Suppressor macrophage (primary cell): ENCODE measurements at places on chromosomes 4 and X.

DNA sequence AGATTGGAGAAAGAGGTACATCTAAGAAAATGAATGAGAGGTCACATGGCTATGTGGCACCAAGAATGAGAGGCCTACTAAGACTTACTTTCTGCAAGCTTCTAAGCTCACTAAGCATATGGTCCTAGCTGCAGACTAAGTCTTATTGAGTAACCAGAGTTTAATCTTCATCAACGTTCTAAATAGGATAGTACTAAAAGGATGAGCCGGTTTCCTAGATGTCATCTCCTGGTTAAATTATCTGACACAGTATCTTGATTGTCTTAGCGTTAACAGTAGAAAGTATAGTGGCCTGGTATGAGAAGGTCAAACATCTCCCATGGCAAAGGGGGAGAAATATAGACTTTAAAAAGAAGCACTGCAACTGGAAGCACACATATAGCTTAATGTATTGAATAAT is 448.1 kb downstream of the PDGFC start:
- no peak for DNase-seq

DNA sequence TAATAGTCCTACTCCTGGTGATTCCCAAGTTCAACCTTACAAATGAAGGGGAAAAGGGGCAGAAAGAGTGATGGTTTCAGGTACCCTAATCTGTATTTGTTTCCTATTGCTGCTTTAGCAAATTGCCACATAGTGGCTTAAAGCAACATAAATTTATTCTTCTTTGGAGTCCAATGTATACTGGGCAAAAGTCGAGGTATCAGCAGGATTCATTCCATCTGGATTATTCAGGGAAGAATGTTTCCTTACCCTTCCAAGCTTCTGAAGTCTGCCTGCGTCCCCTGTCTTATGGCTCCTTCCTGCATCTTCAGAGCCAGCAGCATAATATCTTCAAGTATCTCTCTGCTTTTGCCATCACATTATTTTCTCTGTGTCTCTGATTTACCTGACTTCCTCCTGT is 10.3 kb upstream of the BST1 start:
- no peak for DNase-seq

DNA sequence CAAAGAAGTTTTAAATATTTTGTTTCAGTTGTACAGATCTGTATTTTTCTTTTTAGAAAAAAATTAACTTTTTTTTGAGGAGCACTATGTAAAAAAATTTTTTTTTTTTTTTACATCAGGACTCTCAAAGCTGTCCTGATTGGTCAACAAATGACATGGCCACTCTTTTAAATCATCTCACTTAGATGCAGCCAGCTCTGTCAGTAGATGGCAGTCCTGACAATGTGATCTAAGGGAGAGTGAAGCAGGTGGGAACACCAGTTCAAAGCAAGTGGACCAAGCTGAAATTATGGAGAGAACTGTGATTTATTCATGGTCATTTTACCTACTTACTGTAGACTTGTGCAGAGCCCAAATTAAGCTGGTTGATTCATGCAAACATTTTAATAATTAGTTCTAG is 174.7 kb upstream of the GPRIN3 start:
- DNase-seq, result peak; percentile 39

- peak; percentile 28 for DNase-seq
Measured at GRCh38 chrX:136735601-136736000, 45.1 kb downstream of the ARHGEF6 start.

GRCh38 chrX:38923451-38923969 is 122.3 kb downstream of the MID1IP1 start:
- no peak for DNase-seq

GRCh38 chr4:20983763-20984575 is 283.7 kb downstream of the PACRGL start:
- no peak for DNase-seq

- DNase-seq, result no peak
Measured at GRCh38 chr4:142202404-142203332, 566.3 kb downstream of the IL15 start.

GRCh38 chr4:14132301-14132700 is 504.8 kb upstream of the BOD1L1 start:
- DNase-seq, result peak; percentile 8

GRCh38 chr4:34814266-34814665 is 1430.0 kb downstream of the ARAP2 start:
- DNase-seq, result no peak

GRCh38 chrX:54721424-54721823 is 76.6 kb downstream of the ITIH6 start:
- DNase-seq, result no peak

DNA sequence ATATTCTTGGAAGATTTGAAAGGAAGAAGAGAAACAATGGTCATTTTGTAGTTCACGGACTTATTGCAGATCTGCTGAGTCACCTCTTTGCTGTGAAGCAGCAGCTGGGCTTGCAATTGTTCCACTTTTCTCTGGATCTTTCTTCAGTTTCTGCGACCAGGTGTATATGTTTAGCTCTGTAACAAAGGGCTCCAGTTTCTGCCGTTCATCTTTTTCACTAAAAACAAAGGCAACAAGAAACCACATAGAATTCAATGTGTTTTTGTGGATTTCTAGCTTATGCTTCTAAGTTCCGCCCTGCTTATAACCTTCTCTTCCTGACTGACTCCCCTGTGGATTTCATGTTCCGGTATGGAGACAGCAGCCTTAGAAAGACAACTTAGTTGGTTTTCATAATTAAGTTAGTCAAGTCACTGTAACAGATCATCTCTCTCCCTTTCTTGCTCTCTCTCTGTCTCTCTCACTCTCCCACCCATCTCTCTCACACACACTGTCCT is 121.6 kb upstream of the EPHA5 start:
- DNase-seq, result no peak

GRCh38 chrX:16458208-16458607 is 191.8 kb upstream of the S100G start:
- no peak for DNase-seq

DNA sequence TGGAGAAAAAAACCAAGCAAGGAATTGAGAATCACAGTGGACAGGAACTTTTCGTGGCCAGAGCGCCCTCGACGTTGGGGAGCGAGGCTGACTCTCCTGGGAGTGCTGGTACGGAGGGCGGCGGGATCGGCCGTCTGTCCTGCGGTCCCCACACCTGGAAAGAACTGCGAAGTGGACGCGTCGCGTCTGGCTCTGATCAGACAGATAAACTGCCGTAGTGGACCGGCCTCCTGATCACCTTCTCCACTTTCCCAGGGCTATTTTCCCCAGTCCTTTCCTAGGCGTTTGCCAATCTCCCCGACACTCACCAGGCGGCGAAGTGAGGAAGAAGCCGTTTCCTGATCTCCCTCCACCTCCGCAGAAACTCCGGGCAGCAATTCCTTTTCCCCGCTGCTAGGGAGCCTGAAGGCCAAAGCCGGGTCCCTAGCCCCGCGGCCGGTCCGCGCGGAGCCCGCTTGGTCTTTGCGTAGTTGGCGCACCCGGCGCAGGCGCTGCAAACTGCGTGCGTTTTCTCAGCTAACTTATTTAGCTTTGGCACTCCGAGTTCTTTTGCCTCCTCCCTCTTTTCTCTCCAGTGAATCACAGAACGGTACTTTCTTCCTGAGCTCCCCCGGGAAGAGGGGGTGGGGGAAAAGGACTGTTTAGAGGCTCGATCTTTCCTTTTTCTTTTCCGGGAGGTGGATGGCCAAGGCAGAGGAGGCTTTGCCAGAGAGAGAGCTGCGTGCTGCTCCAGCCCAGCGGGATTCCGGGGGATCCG is at the start of gene ARSJ:
Gene ARSJ (minus strand): TSS at position 500 of the 757 bp plus-strand sequence. CDS start 813 bp downstream, outside the sequence.
- DNase-seq, result peak; percentile 28

GRCh38 chr4:682490-683172 is 6.3 kb downstream of the SLC49A3 start:
- no peak for DNase-seq

DNA sequence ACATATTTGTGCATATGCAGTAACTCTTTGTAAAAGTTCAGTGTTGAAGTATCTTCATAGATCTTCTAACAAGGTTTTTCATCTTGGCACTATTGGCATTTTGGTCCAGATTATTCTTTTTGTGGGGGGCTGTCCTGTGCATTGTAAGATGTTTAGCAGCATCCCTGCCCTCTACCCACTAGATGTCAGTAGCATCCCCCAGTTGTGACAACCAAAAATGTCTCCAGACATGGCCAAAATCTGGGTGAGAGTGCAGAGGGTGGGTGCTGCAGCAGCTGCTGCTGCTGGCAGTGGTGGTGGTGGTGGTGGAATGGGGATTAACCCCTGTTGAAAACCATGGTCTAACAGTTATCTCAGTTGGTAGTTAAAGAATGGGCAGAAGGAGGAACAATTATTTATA is 370.0 kb downstream of the GPAT3 start:
- DNase-seq, result no peak

DNA sequence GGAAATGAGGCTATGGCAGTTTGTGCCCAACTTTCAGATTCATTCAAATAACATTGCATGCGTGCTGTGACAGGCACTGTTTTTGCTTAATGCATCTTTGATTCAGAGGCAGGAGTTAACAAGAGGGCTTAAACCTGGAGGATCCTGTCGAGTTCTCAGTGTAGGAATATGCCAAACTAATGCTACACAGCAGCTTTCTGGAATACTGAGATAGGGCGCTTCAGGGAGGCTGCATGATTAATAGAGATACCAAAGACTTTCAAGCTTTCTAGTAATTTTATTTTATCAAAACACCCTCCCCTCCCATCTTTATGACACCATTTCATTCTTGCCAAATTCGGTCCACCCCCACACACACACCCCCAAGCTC is 636 bp upstream of the TIMM8A start:
- no peak for DNase-seq

DNA sequence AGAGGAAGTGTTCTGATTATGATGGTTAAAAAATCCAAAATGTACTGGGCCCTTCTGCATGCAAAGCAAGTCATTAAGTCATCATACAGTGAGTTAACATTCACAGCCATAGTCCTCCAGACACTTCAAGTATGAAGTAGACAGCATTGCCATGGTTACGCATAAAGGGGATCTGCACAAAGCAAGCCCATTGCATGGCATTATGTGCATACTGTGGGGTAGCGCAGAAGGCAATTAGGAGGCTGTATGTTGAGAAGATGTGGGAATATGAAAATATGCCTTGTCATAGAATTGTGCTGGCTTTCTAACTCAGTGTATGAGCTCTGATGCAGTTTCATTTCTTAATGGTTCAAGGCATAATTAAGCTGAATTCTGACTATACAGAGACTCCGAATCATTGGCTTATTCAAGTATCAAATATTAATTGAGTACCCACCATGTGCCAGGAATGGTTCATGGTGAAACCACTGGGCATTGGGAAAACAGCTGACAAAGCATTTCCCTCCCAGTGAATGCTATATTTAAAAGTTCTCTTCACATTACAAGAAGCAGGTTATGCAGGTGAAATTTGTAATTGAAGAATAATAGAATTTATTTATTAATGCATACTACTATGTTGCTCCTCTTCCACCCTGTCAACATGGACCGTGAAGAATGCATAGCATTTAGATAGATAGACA is 588.9 kb downstream of the ZNF674 start:
- no peak for DNase-seq

GRCh38 chr4:138577145-138577544 is 335.0 kb upstream of the SLC7A11 start:
- no peak for DNase-seq

GRCh38 chrX:4373791-4374190 is 660.3 kb upstream of the PRKX start:
- DNase-seq, result no peak

DNA sequence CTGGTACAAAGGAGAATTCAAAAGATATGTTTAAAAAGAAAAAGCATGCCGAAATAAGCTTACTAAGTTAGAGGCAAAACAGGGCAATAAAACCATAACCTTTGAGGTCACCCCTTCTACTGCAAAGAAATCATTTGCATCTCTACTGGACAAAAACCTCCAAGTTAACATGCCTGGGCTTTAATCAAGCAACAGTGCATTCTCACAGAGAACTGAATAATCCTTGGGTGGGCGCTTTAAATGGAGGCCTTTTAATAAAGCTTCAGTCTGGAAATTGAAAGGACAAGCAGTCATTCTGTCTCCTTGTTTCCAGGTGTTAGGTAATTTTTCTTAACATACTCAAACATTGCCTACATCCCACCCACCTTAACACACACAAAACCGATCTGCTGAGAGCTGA is 34.6 kb upstream of the SMS start:
- no peak for DNase-seq

- DNase-seq, result no peak
Measured at GRCh38 chr4:187479511-187479910, 516.1 kb upstream of the ZFP42 start.

GRCh38 chrX:135982860-135983259 is 2.4 kb upstream of the SLC9A6 start:
- peak; percentile 78 for DNase-seq

DNA sequence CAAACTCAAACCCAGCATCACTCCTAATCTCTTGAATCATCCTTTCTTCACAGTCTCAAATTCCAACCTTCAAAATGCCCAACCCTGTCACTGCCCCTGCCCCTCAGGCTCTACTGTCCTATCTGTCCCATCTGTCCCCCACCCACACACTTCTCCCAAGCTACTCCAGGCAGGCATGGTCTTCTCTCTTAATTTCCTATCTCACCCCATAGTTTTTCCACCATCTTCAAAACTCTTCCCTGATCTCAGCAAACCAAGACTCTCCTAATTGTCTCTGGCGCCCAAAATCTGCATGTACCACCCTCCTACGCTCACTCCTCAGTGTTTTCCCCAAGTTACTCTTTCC is 644 bp downstream of the LAMP2 start:
- no peak for DNase-seq

DNA sequence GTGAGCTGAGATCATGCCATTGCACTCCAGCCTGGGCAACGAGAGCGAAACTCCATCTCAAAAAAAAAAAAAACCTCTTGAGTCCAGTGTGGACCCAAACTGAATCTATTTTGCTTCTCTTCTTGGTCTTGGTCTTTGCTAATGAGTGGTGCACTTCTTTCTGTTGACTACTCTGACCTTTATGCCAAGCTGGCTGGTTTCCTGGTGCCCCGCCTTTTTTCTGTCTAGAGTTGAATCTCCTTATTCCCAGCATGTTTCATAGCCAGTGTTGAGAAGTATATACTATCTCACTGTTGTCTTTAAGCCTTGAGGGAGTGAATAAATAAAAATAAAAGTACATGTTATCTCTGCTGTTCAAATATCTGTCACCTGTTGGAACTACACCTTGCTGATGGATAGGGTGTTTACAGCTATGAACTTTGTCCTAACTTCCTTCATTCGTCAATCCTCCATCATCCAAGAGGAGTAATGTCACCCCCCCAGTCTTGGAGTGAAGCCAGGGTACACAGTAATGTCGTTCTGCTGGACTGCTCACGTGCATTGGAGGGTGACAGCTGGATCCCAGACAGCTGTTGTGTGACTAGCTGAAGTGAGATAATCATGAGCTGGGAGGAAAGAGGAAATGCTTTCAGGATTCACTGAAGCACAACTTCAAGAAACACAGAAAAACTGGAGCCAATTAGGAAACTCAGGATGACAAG is 99.3 kb upstream of the PRKG2 start:
- DNase-seq, result peak; percentile 20

GRCh38 chr4:87130985-87131703 is 89.3 kb downstream of the KLHL8 start:
- DNase-seq, result no peak
